Stimulated activated CD8-positive, alpha-beta memory T cell treated with anti-CD3 and anti-CD28 coated beads, Interleukin-2, amount 100 ng/mL, for 1 hour (primary cell): ENCODE measurements at places on chromosomes 6 and 20.

GRCh38 chr6:16825784-16826183 lies 64.5 kb upstream of the ATXN1 start:
- DNase-seq: no peak

DNA sequence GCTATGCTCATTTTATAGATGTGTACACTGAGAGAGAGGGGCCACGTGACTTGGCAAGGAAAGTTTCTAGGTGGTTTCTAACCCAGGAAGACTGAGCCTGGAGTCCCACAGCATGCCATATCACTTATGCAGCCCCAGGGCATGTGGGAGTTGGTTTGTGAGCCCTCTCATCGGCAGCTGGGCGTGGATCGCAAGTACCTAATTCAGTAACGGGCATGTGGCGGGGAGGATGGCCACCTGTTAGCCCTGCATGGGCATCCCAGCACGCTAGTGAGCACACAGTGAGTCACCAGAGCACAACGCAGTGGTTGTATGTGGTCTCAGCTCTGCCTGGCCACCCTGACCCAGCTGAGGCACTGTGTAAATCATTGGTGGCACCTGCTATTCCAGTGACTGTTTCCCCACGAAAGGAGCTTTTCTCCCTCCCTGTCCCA lies 88.3 kb downstream of the NINL start:
- DNase-seq: no peak

DNA sequence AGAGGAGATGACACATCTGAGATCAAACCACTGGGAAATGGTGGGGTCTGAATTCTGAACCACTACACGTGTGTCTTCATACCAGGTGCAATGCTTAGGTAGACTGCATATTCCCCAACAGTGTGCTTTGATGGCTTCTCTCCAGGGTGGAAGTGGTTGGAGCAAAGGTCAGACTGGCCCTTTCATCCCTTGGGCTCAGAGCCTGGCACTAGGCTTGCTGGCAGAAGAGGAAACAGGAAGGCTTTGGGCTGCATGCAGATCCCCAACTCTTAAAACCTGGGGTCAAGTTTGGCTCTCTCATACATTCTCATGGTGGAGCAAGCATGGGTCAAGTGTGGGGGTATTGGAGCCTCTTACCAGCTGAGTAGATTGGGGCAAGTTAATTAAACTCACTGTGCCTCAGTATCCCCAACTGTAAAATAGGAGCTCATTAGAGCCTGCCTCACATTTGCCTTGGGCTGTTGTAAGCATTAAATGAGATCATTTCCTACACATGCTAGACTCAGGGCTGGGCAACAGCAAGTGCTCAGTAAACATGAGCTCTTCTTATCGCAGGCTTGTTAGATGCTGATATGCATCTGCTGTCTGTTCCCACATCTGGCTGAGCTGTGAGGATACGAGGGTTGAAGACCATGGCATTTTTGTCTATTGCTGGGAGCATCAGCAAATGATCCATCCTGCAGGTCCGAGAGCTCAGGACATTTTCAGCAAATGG lies 51.6 kb upstream of the FAM83D start:
- no peak for DNase-seq

- DNase-seq: no peak
Measured at GRCh38 chr6:16677458-16677857, 83.8 kb downstream of the ATXN1 start.

DNA sequence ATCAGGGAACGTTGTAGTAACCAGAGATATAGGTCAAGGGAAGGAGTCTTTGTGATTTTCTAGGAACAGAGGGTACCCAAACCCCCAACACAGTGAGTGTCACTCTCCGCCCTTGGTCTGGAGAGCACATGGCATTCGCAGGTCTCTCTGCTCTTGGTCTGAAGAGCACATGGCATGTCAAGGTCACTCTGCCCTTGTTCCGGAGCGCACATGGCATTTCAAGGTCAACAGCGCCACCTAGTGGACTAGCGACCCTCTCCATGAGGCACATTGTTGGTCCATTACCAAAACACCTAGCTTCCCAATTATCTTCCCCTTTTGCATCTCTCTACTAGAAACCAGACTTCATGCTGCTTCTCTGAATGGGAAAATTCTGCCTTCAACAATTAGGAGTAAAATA lies 260.0 kb downstream of the C6orf118 start:
- no peak for DNase-seq

DNA sequence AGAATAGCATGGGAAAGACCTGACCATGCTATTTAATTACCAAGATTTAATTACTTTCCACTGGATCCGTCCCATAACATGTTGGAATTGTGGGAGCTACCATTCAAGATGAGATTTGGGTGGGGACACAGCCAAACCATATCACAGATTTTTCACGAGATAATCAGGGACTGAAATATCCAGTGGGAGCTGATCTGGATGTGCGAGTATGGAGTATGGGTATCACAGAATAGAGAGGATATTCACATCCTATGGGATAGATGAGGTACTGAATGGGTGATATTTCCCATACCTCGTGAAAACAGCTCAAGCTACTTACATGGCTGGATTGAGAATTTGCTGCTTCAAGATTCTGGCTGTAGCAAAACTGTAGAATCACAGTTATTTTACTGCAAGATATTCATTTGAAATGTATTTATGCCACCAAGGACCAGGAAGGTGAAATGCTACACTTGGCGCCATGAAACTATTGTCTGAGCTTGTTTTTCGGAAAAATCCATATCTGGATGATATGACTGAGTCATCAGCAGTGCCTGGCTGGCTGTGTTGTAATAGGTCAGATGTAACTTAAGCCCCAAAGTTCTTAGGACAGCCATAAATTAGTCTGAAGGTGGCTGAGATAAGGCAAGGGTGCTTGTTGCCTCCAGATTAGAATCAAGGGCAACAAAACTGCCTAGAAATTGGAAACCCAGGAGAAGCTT lies 29.8 kb downstream of the KCNS1 start:
- no peak for DNase-seq

DNA sequence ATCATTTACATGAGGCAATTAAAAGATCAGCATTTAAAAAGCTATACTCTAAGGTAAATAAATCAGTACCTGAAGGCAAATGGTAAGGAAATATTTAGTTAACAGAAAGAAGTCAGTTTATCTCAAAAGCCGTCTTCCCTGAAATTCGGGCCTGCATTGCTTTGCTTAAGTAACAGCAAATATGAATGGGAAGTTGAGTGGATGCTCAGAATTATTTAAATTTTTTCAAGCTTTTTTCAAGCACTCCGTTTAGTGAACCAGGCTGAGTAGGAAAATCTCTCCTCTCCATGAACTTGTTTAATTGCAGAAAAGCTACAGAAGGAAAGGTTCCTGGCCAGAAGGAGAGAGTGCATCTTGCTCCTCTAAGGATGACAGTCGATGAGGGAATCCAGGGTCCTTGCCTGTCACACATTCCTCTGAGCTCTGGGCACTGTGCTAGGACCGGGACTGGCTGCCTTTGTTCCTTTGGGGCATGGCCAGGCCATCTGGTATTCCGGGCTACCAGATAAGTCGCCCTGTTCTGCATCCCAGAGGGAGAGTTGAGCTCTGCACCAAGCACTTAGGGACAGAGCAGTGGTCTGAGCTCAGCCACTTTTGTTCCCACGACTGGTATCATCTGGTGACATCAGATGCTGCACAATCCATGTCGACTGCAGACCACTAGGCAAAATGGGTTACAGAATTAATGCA lies 77.6 kb downstream of the RIN2 start:
- no peak for DNase-seq

DNA sequence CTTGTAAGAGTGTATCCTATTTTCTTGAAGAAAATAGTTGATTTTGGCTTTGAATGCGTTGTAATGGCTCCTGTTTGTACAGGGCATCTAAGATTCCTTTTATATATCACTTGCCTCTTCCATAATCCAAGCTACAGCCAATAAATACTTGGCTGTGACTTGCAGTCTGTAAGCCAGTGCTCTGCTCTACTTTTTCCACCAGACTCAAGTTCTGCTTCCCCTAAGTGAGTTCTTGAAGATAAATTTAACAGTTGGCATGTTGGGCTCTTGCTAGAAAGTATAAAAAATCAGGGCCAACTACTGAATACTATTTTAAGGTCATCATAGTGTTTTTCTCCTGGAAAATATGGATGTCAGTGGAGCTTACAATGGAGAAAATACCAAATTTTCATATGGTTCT lies 36.5 kb upstream of the SCGN start:
- DNase-seq: no peak

DNA sequence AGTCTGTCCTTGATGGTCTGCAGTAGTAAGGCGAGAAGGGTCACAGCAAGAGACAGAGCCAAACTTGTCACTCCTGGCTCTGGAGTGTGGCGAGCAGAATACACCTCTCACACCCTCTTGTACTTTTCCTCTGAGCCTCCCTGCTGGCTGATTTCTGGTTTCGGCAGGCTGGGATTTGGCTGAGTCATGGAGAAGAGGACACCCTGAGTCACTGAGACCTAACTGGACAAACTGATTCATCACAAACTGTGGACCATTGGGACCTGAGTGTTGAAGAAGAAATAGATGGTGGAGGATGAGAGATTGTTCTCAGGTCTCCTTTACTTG lies 101.7 kb downstream of the F13A1 start:
- no peak for DNase-seq

- DNase-seq: no peak
Measured at GRCh38 chr6:150001295-150002008, 23.9 kb downstream of the RAET1L start.

- no peak for DNase-seq
Measured at GRCh38 chr20:59365611-59366285, 65.3 kb downstream of the EDN3 start.

DNA sequence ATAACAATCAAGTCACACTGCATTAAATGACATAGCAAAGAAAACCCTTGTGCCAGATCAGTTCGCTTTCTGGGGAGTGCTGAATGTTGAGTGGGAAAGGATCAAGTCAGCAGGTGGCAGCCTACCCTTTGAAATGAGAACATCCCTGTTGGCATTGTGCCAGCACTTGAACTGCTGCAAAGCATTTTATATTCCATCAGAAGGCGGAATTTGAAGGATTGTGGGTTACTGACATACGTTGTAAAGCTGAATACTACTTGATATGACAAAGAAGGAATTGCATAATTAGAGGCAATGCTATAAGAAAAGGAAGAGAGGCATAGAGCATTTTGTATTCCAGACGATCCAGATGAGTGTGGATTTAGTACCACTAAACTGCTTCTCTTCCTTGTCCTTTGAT lies 26.5 kb downstream of the BCKDHB start:
- DNase-seq: no peak

- DNase-seq: no peak
Measured at GRCh38 chr6:119533603-119534279, 184.2 kb upstream of the MAN1A1 start.

DNA sequence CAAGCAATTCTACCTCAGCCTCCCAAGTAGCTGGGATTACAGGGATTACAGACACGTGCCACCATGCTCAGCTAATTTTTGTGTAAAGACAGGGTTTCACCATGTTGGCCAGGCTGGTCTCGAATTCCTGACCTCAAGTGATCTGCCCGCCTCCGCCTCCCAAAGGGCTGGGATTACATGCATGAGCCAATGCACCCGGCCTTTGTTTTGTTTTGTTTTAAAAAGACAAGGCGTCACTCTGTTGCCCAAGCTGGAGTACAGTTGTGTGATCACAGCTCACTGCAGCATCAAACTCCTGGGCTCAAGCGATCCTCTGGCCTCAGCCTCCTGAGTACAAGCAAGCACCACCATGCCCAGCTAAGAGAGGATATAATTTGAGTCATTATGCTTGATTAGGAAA lies 5.4 kb downstream of the SERINC3 start:
- no peak for DNase-seq

DNA sequence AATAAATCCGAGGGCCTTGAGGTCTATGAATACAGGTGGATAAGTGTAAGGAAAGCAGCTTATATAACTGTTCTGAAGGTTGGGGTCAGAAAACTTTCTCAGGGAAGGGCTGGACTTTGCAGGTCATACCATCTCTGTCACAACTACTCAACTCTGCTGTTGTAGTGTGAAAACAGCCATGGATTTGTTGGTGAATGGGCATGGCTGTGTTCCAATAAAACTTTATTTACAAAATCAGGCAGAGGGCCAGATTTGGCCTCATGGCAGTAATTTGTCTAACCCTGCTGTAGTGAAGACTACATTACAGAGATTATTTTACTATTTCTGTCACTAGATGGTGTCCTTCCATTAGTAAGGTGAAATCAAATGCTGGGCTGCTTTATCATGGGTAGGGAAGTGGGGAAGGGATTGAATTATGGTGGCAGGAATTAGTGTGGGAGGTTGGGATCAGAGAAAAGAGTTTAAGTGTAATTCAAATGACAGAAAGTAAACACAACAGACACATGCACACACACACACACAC lies 409.6 kb upstream of the CHD6 start:
- no peak for DNase-seq

DNA sequence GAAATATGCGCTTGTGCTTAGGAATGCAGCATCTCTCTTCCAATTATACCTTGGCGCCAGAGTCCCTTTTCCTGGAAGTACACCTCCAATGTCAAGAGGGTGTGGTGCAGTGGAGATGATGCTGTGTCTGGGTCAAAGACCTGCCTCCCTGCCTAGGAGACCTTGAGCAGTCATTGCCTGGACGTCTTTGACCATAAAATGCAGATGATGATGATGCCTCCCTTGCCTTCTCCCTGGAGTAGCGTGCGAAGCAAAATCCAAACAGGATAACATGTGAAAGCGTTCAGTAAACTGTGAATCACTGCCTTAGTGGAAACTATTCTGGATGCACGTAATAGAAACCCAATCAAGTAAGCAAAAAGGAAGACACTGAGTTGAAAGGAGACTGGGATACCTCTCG lies 97.4 kb upstream of the ARMC2 start:
- no peak for DNase-seq

DNA sequence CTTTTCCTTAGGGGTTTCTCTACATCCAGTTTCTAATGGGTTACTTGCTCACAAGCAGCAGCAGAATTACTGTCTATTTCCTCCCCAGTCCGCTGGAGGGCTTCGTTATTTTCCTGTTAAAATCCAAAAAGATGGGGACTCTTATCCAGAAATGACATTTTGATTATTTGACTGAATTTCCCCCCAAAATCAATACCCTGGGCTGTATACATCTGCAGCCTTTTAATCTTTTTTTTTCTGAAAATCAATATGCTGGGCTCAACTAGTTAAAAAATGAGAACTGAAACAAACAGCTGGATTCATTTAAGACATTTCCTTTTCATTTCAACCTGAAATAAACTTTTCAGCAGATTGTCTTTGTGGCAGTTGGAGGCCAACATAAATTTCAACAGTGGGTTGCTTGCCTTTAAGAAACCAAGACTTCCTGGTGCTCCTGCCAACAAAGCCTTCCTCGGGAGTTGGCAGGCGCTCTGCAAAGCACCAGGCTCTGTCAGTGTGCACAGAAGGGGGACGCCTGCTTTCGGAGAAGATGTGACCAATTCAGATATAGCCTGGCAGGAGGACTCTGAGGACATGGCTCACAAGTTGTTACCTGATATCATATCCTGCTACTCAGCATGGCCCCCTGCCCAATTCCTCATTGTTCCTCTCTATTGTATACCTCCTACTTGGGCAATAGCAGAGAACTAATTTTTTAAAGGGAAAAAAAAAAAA lies 204.7 kb upstream of the ARG1 start:
- DNase-seq: no peak
